ENCODE measurements at places on chromosomes 5 and 9.

DNA sequence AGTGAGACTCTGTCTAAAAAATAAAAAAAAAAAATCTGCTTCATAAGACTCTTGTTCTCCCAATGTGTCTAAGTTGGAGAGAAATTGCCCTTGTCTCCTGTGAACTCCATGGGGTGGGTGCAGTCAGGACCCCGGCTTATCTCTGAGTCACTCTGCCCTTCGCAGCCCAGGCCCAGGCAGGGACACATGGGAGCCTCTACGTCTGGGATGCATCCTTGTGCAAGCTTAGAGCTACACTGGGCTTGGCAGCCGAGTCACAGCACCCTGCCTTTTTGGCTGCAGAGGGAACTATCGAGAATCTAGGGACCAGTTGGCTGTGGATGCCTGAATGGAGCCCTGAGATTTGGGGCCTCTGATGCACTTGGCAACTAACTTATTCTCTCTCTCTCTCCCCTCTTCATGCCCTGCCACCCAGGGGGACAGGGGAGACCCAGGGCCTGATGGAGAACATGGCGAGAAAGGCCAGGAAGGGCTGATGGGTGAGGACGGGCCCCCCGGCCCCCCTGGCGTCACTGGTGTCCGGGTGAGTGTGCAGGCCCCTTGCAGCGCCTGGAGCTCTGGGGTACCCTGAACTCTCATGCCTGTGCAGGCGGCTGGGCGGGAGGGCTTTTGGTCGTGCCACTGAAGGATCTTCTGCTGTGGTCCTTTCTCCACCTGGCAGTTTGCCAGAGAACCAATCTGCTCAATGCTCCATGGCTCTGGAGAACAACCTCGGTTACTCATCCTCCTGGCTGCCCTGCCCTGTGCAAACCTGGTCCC lies 47.5 kb upstream of the ORM1 start:
- no peak for DNase-seq

DNA sequence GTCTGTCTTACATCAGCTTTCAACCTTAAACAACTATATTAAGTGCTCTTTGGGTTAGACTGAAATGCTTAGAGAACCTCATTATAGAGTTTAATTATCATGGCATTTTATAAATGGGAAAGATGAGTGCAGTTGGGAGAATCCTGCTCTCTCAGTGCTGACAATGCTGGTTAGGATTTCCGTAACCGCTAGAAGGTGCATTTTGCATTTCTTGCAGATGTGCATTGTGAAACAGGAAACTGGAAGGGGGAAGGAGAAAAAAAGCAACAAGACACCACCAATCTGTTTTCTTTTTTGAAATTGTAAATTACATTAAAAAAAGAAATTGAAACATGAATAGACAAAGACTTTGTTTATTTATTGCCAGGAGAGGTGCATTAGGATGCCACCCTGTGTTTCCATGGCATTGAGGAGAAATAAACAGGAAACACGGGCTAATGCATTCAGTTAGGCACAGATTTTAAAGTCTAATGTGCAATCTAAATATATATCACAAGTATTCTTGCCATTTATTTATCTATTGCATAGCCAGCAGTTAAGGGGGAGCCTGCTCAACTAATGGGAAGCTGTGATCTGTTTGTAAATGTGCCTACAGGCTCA lies 478.9 kb downstream of the PSAT1 start:
- DNase-seq: no peak

DNA sequence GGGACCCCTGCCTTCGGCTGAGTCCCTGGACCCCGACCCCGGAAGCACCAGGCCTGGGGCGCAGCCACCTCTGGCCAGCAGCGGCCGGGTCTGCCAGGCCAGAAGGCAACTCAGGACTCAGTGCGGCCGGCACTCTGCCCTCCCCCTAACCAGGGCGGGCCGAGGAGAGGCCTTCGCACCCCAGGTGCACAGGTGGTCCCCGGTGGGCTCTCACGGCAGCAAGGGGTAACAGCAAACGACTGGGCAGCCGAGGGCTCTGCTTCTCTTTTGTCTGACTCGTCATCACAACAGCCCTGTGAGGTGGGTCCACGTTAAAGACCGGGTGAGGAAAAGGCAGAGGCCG lies 20.7 kb upstream of the NOTCH1 start:
- no peak for DNase-seq

- no peak for DNase-seq
Observed at GRCh38 chr9:69455311-69455710, 130.3 kb downstream of the ENTREP1 start.

DNA sequence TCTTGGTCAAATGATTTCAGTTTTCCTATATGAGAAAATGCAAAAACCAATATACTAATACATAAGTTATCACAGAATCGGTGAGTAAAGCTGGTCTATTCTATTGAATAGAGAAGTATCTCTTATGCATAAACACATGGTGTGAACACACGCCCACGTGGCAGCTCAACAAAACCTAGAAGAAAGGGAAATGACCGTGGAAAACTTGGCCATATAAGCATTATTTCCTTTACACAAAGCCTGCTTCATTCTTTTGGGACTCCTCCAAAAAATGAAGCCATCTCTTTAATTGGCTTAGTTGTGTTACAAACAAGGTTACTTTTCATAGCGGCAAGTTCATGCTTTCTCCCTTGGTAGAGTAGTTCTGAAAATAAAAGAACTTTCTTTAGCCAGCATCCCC lies 183.2 kb downstream of the TMEM161B start:
- no peak for DNase-seq

DNA sequence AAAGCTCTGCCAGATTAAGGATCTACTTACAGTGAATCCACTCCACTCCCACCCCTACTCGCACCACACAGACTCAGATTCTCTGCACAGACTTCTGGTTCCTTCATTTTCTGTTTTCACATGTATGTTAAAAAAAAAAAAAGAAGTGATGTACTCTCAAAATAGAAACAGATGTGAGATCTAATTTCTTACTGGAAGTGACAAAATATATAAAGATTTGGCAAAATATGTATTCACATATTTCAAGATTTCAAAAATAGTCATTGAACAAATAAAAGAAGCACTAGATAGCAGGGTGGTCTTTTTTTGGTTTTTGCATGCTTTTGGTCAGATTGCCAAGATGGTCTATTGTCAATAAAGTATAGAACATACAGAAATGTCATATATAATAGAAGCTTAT lies 379.2 kb downstream of the TMEM167A start:
- DNase-seq: no peak

- DNase-seq: peak; percentile 16
Observed at GRCh38 chr5:115961381-115962238, 665 bp upstream of the LVRN start.

- DNase-seq: no peak
Observed at GRCh38 chr5:93342563-93343061, 238.4 kb downstream of the NR2F1-AS1 start.

DNA sequence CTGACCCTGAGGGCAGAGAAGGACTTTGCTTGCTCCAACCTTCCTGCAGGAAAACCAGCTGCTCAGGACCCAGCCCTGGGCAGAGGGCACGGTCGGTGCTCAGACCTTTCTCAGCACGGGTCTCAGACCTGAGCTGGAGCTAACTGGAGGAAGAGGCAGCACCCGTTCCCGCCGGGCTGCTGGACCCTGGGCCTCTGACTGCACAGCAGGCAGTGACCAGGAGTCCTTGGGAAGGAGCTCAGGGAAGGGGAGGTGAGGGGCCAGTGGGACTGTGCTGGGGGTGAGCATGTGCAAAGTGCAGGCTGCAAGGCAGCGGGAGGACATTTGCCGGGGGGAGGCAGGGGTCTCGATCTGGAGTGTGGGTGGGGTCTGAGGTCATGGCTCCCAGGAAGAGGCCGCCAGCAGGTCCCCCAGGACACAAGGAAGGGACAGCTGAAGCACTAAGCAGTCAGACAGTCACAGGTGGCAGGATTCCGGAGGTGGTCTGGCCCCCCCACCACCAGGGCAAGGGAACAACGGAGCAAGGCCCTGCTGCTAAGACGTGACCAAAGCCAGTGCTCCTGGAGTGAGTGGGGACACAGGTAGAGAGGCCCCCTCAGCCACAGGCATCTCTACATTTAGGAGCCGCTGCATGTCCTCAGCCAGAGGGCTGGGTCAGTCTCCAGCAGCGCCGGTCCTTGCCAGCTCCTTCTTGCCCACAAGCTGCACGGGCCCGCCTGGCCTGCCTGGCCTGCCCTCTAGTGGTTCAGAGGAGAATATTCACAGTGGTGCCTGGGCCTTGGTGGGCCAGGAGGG lies 4.8 kb upstream of the DPM2 start:
- no peak for DNase-seq

DNA sequence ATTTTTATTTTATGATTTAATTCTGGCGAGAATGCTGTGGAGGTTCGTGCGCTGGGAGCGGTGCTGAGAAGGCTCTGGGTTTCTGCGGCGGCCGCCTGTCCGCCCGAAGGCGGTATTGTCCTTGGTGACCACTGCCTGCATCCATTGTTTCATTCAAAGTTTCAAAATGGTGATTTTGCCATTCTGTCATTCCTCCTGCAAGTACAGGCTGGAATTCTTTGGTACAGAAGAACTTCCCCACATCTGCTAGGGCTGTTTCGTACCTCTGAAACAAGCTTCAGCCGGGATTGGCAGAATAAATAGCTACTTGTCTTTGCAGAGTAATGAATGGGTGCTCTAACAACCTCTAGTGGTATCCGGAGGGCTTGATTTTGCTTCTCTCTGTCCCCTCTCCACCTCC lies 112.6 kb upstream of the CACNA1B start:
- DNase-seq: no peak

DNA sequence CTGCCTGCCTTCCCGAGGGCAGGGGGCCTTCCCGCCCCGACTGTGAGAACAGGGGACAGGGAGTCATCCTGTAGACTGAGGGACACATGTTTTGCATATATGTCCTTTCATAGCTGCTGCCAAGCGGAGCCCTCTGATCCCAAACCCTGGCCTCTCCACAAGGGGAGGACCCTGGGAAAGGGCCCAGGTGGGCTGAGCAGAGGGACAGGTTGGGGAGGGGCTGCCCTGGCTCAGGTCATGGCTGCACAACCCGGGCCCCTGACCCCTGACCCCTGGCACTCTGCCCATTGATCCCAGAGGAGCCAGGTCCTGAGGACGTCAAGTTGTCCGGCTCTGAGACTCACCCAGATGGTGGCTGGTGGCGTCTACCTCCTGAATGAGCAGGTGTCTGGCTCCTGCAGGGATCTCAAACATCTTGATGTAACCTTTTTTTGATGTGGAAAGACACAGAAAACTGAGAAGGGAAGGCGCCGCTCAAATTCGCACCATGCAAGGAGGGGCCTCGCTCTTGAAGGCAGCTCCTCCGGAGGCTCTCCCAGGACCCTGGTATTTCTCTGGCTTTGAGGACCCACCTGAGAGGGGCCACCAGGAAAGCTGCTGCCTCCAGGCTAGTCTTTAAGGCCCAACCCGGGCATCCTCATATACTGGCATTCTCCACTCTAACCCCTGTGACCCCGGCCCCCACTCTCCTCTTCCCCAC lies 71.9 kb downstream of the ZNF354C start:
- DNase-seq: no peak

- DNase-seq: no peak
Observed at GRCh38 chr5:73302797-73303147, 129.8 kb downstream of the TMEM174 start.

DNA sequence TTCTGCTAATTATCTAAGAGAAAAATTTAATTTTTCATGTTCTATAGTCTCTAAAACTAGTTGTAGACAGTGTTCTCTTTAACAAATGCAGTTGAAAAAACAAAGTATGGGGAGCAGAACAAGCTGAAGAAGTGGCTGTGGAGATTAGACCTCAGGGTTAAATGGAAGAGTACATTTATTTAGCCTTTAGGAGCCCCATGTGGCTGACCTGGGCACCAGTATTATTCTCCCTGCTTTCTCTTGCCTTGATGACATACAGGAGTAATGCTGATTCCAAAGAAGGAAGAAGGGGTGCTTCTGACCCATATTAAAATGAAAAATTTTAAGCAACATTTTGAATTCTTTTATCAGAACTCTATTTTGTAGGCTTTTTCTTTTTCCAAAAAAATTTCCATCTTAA lies 312.3 kb upstream of the RIOK2 start:
- no peak for DNase-seq

DNA sequence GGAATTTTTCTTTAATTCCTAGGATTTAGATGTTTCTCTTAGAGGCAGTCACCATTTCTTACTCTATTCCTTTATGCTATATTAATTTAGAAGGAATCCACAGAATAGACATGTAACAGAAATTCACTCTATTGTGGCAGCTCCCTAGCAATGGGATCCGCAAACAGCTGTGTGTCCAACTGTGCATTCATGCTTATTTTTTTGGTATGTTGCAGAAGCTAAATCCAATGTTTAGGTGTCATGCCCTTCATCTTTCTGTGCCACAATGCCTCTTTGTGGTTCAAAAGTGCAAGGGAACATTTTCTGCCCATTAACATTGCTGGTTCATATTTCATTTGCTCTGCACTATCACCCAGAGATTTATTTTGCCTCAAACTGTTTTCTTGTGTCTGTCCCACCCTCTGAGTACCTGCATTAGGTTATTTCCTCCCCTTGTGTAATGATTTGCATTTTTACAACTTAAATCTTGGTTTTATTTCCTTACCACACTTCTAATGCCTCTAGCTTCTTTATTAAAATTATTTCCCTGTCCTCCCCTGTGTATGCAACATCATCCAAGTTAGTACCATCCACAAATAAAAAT lies 816.5 kb downstream of the EFNA5 start:
- DNase-seq: no peak

- DNase-seq: no peak
Observed at GRCh38 chr9:136342181-136343120, 15.1 kb downstream of the GPSM1 start.

GRCh38 chr9:76603448-76603895 lies 144.5 kb downstream of the GCNT1 start:
- no peak for DNase-seq

DNA sequence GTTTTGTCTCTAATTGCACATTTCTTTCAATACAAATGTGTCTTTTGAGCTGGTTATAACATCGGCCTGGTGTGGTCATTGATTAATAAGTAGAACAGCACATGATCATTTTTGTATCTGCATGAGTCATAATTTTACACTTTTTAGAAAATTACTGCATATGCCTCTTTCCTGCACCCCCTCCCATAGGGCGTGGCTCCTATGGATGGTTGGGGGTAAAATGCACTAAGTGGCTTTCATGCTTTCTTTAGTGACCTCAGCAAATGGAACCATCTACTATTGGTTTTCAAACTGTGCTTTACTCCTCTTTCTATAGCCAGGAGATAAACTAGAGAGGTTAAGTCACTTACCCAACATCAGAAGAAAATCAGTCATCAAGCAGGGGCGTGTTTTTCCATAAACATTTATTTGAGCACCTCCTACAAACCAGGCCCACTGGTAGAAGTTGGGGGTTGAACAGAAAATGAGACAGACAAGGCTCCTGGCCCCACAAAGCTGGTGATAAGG lies 3.8 kb downstream of the ANXA6 start:
- DNase-seq: no peak

DNA sequence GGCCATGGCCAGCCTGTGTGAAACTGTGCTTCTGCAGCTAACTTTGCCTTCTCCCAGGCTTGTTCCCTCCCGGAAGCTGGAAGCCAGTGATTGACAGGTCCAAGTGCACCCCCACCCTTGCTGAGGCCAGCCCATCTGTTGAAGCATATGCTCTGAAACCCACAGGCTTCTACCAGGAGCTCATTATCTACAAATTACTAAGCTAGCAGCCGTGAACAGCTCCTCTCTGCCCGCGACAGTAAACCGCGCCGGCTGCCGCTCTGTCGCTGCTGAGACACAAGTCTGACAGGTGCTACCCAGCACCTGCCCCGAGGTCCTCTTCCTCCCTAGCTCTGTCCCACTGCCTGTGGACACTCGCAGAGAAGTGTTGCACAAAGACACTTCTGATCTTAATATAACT lies 490.9 kb downstream of the GADD45G start:
- no peak for DNase-seq

GRCh38 chr9:136088939-136089696 lies 6.0 kb downstream of the NACC2 start:
- DNase-seq: no peak
